Bronchial epithelial cell (primary cell): ENCODE measurements at places on chromosomes 4 and X. TPM values are rescaled to one million over a fixed set of nuclear protein-coding genes. Genes with fewer than 3 reads are reported as not detected.

DNA sequence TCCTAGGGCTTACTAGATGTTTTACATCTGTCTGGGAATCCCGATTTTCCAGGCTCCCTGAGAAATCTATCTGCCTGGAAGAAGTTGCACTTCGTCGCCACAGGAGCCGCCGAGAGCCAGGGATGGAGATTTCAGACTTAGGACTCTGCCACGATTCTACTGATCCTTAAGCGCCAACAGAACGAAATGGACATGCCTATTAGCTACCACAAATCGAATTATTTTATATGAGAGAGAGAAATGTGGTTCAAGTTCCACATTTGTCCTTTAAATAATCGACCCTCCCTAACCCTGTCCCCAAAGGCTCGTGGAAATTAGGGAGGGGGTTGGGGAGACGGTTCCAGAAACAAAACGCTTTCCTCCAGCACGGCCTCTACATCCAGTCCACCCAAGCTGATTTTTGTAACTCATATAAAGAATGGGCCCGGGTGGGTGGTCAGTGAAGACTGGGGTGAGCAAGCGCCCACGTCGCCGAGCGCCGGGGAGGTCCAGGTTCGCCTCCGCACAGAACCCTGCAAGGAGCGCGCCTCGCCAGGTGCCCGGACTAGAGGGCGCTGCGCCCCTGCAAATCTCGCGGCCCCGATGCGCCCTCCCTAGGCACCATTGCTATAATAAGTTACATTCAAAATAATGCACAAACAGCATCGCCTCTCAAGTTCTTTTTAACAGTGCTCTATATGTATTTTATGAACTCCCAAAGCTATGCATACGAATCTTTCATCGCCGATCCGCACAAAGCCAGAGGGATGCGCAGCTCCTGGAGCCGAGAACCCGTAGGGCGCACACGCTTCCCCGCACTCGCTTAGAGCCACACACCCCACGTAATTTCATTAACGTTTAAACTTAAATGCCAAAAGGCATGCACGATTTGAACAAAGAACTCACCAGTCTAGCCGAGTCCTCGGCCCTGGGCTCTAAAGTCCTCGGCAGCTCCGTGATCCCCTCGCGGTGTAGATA lies 2.1 kb upstream of the FAT1 start:
- peak; percentile 66 for DNase-seq

DNA sequence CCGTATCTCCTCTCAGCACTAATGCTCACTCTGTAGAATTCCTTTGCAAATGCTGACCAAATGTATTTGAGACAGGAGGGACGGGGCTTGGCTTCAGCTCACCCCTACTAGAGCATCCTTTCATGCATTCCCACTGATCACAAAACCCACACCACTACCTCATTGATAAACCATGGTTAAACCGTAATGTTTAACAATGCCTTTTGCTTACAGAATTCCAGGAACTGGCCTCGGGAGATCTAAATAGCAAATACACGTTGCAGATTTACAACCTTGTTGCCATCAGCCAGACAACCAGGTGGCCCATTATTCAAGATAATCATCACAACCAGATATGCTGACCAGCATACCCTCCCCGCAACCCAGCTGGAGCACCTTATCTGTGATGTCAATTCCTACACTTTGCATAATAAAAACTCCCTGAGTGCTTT lies 391.9 kb downstream of the KCTD8 start:
- DNase-seq, result no peak

GRCh38 chrX:57406149-57406548 lies 119.6 kb downstream of the FAAH2 start:
- no peak for DNase-seq

DNA sequence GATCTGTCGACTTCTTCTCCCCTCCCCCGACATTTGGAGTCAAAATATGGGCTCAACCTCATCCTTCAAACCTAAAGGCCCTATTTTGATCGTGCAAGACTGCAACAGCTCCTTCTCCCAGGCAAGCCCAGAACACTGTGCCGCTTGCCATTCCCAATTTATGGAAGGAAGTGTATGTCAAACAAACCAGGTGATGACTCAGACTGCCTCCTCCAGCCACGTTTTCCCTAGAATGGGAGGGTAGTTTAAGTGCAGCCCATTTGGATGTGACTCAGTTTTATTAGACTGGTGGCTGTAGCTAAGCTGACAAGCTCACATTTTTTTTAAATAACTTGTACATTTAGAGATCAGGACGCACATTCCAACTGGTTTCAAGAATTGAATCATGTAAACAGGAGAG lies 570.4 kb upstream of the DIPK2B start:
- peak; percentile 91 for DNase-seq

DNA sequence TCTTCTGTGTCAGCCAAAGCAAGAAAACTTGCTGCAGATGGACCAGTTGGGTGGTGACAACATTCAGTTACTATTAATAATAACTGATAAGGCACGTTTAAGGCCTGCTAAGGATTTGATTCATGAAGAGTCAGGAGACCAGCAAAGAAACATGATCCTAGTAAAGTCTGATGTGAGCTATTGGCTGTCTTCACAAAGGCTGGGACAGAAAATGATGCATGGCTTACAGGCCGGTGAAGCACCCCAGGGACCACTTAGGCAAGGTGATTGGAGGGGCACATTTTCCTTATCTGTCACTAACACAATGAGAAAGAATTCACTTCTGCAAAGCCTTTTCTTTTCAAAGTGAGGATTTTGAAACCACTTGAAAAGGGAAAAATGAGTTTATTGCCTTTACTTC lies 65.4 kb upstream of the TRPC3 start:
- DNase-seq, result no peak

Gene FAAH2
- total RNA-seq, result 4.7 and 6.3 TPM in 2 replicates

- no peak for DNase-seq
These were observed 89.5 kb downstream of the CBR4 start for GRCh38 chr4:168920441-168921065.

Gene USP26
- total RNA-seq, result not detected in 2 replicates

GRCh38 chr4:127131527-127131926 lies 501.2 kb upstream of the INTU start:
- no peak for DNase-seq

GRCh38 chrX:43716144-43716543 lies 60.0 kb downstream of the MAOA start:
- DNase-seq, result no peak

Gene AMER1
- total RNA-seq, result 1.5 and 1.6 TPM in 2 replicates

DNA sequence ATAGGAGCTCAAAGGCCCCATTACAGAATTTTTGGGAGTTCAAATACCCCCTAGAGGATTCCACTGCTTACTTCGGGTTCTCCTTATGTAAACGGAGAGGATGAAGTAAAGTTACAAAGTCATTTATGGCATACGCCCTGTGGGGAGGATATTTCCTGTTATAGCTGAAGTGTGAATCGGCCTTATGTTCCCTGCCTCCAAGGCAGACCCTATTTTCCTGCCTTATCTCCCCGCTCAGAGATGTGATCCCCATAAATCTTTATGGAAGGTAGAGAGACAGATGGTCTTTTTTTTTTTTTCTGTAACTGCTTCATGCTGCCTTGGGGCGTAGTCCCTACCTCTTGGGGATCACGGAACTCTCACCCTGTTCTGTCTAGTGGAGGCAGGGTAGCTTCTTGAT lies 56.0 kb upstream of the DHX15 start:
- no peak for DNase-seq

Gene ZNF330
- total RNA-seq, result 42.4 and 49.7 TPM in 2 replicates

DNA sequence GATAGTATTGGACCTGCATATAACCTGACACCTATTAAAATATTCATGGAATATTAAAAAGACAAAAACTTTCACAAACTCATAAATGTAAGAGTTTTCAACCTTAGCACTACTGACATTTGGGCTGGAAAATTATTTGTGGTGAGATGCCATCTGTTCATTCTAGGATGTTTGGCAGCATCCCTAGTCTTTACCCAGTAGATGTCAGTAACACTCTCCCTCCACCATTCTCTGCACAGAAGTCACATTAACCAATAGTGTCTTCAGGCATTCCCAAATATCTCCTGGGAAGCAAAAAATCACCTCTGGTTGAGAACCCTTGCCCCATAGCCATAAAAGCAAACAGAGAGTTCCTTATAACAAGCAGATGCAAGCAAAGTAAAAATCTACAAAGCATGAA lies 41.4 kb upstream of the NDST4 start:
- no peak for DNase-seq

Gene KCND1
- total RNA-seq, result 0.26 and 0.64 TPM in 2 replicates

DNA sequence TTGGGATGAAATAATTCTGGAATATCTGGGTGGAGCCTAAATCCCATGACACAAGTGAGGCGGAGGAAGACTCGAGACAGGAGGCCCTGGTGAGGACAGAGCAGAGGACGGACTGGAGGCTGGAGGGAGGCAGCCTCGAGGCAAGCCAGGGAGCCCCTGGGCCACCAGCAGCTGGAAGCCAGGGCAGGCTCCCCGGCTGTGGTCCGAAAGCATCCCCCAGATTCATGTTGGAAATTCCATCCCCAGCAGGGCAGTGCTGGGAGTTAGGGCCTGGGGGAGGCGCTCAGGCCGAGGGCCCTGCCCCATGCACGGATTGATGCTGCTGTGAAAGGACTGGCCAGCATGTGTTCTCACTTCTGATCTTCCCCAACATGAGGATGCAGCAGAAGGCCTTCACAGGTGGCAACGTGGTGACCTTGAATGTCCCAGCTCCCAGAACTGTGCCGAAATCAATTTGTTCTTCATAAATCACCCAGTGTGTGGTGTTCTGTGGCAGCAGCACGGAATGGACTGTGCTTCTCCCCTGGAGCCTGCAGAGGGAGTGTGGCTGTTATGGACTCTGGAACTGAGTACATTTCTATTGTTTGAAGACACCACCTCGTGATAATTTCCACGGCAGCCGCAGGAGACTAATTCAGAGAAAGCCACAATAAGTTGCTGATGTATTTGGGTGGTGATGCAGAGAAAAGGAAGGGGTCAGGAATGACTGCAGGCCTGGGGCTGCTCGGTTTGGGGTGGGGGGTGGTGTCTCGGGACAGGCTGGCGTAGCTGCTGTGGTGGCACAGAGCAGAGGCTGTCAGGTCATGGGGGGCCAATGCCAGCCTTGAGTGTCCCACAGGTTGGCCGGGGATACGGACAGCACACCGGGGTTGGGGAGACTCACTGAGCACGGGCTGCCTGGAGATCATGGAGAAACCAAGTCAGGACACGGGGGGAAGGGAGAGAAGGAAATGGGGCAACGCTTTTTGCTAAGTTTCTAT lies 56.9 kb downstream of the PCGF3 start:
- no peak for DNase-seq

Gene FRMPD4
- under 0.01 and 0.79 TPM in 2 replicates for total RNA-seq

Gene RAB9B
- not detected in 2 replicates for total RNA-seq

DNA sequence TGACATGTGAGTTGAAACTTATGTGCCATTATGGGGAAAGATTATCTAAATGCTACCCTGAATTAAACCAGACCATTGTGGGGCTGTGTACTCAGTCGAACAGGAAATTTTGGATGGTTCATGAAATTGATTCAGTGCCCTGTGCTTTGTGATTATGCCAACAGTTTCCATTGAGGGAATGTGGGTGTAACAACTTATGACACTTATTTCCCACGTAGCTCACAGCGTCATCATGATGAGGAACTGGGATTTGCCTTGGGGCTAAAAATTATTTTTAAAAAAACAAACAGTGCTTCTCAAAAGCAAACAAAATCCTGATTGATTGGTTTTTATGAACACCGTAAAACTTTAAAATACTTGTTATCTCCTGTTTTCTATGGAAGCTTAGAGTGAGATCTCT lies 8.3 kb upstream of the CLTRN start:
- DNase-seq, result peak; percentile 67

DNA sequence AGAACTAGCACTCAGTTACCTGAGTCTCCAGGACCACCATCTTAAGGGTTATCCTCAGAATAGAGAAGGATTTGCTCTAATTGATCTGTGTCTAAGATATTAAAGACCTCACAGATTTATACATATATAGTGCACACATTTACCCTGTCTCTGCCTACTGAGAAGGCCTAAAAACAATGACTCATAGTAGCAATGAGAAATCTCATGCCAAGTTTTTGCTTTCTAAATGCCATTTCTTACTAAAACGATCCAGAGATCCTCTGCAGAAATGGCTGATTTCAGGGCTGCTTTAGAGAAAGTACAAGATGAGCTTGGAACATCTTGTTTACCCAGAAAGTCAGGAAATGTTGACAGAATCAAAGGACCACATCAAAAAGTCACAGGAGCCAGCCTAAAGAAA lies 79.1 kb upstream of the INPP4B start:
- peak; percentile 8 for DNase-seq

Gene OCIAD1
- total RNA-seq, result 81.0 and 97.1 TPM in 2 replicates

DNA sequence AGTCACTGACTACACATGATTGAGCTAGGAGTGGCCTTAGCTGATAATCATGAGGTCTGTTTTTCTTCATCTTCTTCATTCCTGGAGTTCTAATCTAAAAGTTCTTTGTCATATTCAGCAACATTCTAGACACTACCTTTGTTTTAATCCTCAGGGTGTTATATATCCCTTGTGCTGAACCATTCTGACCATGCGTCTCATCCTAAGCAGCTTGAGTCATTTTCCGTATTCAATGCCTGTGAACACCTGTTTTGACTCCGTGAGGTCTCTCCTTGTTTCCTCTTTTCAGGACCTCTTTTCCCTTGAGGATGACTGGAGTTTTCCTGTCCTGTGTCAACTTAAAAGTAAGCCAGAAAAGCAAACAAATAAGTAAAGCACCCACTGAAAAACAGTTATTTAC lies 597.9 kb downstream of the GBA3 start:
- DNase-seq, result peak; percentile 89

GRCh38 chr4:105909787-105910281 lies 14.6 kb downstream of the NPNT start:
- DNase-seq, result peak; percentile 94

DNA sequence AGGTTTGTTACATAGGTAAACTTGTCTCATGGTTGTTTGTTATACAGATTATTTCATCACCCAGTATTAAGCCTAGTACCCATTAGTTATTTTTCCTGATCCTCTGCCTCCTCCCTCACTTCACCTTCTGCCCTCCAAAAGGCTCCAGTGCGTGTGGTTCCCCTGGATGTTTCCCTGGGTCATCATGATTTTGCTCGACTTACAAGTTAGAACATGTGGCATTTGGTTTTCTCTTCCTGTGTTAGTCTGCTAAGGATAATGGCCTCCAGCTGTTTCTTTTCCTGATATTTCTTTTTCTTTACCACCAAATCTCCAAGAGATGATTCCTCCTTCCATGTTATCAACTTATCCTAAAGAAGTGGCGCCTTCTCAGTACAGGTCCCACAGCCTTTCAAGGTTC lies 543.1 kb upstream of the ADGRL3 start:
- DNase-seq, result peak; percentile 50

- peak; percentile 35 for DNase-seq
These were observed 114.6 kb downstream of the TBCK start for GRCh38 chr4:106201373-106201772.

DNA sequence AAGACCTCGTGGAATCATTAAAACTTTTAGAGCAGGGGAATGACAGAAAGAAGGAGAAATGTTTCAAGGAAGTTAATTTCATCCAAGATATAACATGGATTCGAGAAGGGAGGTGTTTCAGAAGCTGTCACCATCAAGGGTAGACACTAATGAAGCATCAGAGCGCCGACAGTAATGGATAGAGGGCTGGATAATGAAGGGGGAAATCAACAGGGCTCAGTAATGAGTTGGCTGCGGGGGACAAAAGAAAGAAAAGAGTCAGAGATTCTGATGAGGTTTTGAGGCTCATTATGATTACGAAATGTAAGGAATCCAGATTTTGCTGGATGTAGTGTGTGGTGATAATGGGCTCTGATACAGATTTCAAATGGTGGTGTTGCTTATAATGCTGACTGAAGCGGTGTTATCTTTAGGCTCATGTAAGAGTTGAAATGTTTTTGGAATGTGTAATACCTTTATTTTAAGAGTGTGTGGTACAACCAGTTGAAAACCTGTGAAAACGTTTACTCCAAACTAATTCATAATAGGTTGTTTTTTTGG lies 39.3 kb upstream of the TENM3 start:
- no peak for DNase-seq

GRCh38 chrX:150262456-150262855 lies 100.7 kb upstream of the MAMLD1 start:
- no peak for DNase-seq

GRCh38 chr4:95511477-95511876 lies 37.3 kb downstream of the UNC5C start:
- DNase-seq, result no peak
